ENCODE measurements at places on chromosomes 11 and 22.

GRCh38 chr11:47106798-47107411, 69.8 kb downstream of the ARFGAP2 start:
- DNase-seq, result no peak

DNA sequence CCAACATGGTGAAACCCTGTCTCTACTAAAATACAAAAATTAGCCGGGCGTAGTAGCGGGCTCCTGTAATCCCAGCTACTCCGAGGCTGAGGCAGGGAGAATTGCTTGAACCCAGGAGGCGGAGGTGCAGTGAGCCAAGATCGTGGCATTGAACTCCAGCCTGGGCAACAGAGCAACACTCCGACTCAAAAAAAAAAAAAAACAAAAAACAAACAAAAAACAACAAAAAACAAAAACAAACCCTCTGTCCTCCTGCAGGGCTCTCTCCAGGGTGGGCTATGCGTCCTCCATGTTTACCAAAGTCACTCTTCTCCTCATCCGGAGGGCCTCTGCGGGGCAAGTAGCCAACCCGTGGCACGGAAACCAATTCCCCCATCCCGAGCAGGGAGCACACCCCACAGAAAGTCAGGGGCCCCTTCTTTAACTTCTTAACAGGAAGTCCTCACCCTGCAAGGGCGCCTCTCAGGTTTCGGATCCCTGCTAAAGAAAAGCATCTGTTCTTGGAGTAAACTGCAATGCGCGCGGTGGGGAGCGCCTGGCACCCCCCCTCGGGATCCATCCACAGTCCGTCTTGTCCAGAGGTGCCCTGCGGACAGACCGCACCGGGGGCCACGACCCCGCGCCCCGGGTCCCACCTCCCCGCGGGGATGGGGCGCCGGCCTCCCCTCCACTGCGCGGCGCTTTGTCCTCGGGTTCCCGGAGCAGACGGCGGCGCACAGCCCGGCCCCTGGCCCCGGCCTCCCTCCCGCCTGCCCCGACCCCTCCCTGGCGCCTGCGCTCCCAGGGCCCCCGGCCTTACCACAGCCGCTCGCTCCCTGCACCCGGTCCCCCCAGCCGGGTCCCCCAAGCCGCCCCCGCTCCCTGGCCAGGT, 712 bp downstream of the CERK start:
- no peak for DNase-seq

- no peak for DNase-seq
Measured at GRCh38 chr11:87438416-87438815, 400.7 kb downstream of the TMEM135 start.

- DNase-seq, result no peak
Measured at GRCh38 chr11:26579683-26580082, 7.6 kb upstream of the MUC15 start.

GRCh38 chr11:118436639-118437207, 431 bp downstream of the KMT2A start:
- DNase-seq, result no peak

GRCh38 chr22:49366437-49366836, 461.2 kb downstream of the BRD1 start:
- DNase-seq, result no peak

DNA sequence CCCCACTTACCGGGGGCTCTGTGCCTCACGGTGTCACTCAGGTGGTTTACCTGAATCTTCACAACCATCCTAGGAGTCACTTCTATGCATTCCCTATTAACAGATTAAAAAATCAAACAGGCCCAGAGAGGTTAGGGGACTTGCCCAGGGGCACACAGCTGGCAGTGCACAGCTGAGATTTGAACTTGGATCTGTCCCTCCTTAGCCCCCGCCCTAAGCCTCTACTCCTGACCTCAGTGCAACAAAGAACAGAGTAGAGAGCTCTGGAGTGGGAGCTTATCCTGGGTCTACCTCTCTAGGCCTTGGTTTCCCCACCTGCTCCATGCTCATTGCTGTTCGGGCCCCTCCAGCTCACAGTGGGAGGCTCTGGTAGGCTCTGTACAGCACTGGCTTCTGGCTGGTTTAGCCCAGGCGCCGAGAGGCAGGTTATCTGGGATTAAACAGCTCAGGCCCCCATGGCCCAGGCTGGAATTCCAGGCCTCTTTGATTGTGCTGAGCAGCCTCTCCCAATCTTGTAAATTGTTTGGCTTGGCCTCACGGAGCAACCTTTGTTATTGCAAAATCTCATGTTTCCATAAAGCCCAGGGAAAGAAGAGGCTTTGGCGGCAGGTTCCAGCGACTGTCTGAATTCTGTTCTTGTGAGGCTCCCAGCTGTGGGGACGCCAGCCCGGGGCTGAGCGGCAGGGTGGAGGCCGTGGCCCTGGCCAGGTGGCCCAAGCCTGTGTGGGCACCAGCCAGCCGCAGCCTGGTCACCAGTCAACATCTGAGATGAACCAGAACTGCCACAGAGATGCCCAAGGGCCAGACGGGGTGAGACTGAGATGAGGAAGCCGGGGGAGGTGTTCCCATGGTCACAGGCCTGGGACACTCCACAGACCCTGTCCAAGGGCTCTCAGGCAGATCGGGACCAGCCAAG, 28.9 kb upstream of the SHISAL1 start:
- DNase-seq, result no peak

GRCh38 chr11:75548595-75549272, 13.3 kb upstream of the SERPINH1 start:
- no peak for DNase-seq

DNA sequence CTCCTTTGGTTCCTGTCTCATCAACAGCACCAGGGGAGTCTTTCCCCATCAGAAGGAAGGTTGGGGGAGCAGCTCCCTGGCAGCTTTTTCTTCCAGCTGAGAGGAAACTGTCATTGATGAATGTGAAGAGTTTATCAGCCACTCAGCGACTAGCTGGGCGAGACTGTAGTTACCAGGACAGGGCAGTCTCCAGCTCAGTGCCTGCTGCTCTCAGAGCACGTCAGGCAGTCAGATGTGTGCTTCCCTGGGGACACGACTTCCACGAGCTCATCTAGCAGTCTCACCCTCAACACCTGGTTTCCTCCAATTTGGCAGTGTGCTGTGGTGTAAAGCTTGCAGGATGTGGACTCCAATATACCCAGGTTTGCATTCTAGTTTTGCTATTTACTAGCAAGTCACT, 12.5 kb upstream of the C1QTNF4 start:
- DNase-seq, result no peak

DNA sequence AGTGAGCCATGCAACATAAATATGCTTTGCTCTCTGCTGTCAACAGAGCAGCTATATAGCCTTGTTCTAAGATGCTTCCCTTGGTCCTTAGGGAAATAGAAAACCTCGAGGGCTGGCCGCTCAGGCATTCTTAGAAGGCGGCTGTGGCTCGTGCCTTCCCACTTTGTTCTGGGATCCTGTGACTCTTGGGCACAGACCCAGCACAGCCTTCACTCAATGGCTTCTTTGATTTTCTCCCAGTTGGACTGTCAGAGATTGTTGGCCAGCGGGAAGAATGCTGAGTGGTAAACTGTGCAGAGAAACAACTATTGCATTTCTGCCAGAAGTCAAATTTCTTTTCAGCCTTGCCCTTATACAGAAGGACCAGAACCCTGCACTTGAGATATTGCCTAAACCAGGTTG, 9.5 kb upstream of the MICAL2 start:
- no peak for DNase-seq

- DNase-seq, result no peak
Measured at GRCh38 chr11:114153224-114153623, 93.7 kb downstream of the ZBTB16 start.

DNA sequence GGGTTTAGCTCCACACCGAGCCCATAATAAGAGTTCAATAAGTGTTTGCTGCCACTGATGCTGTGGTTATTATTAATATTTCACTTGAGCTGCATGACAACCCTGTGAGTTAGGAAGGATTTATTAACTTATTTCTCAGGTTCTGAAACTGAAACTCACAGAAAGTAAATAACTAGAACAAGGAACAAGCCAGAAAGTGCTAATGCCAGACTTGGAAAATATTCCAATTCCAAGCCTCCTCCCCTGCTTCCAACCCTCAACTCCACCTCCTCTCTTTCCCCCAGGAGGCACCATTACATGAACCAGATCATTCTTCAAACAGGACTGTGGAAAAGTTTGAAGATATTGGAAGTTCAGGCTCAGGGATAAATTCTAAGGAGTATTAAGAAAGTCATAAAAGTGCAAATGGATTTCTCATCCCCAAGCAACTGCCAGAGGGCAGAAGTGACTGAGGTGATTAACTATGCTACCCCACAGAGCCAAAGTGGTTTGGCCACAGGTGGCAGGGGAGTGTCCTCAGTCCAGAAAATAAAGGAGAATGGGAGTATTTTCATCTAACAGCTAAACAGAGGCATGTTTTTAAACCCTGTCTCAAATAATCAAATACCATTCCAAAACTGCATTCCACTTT, 3.2 kb upstream of the FJX1 start:
- no peak for DNase-seq

DNA sequence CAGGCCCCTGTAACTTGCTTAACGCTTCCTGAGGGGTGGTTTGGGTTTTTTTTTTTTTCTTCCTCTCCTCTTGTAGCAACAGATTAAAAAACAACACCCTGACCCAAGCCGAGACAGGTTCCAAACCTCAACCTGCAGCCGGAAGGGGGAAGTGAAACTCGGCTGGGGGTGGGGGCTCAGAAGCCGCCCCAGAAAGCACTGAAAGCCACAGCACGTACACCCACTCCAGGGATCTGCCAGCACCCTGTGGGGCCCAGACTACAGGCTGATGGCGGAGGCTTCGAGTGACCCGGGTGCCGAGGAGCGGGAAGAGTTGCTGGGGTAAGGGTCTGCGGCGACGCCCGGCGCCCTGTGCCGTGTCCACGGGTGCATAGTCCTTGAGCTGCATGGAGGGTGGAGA, at the start of gene LSP1:
TSS of gene LSP1 (plus strand) at position 208 of the 400 bp plus-strand sequence. CDS start at position 269, 61 bp downstream.
- no peak for DNase-seq

GRCh38 chr11:11973361-11973800, 35.0 kb downstream of the DKK3 start:
- DNase-seq, result no peak

DNA sequence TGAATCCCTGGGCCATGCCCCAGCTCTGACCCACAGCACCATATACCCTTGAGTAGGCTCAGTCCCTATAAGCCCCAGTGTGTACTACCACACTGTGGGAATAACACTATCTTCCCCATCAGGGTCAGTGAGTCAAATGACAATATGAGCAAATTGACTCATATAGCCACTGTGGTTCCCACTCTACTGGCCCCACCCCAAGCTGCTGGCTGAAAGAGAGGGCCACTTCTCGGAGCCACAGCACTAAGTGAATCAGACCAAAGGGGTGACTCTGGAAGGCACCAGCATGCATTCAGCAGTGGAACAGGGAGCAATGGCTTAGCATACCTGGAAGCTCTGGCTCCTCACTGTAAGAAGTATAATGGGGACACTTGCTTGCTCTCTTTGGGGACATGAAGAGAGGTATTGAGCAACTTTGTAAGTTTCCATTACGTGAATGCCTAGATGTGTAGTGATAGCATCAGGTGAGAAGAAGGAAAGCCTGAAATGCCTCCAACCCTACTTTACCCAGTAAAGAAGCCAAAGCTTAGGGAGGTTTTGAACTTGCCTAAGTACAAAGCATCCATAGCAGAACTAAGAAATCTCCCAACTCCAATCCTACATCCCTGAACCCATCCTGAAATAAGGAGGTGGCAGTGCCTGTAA, 13.5 kb downstream of the CD59 start:
- no peak for DNase-seq

DNA sequence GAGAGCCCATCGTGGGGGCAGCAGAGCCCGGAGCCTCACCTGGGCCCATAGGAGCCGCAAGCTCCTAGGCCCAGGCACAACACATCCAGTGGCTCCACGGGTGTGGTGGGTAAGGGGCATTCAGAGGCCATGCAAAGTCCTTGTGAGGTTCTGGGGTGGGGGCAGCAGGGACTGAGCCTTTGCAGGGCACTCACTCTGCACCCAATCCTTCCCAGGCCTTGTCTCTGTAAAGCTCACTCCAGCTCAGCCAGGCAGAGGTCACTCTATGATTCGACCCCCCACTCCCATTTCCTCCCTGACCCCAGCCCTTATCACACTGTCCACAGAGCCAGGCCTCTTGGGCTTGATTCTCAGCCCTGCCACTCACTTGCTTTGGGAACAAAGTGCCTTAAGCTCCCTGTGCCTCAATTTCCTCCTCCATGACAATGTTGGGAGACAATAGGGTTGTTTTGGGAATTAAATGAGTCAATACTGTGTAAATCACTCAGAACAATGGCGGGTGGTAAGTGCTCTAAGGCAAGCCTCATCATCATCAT, 46.6 kb downstream of the LRRC32 start:
- DNase-seq, result no peak

DNA sequence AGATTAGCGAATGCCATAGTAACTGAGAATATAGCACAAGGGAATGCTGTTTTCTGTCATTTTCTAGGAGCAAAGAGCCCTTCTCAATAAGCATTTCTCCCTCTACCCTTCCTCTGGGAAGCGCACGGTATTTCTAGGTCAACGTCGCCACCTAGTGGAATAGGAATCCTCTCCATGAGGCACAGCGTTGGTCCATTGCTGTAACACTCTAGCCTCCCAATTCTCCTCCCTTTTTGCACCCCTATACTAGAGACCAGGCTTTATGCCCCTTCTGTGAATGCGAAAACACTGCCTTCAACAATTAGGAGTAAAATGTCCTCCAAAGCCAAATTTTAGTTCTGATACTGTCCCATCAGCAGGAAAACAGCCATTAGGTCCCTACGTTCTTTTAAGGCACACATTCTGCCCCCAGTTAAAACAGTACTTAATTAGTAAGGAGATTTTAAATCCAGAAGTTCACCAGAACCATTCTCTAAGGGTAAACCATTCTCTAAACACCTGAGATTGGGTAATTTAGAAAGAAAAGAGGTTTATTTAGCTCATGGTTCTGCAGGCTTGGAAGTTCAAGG, 12.8 kb upstream of the HYLS1 start:
- DNase-seq, result no peak

DNA sequence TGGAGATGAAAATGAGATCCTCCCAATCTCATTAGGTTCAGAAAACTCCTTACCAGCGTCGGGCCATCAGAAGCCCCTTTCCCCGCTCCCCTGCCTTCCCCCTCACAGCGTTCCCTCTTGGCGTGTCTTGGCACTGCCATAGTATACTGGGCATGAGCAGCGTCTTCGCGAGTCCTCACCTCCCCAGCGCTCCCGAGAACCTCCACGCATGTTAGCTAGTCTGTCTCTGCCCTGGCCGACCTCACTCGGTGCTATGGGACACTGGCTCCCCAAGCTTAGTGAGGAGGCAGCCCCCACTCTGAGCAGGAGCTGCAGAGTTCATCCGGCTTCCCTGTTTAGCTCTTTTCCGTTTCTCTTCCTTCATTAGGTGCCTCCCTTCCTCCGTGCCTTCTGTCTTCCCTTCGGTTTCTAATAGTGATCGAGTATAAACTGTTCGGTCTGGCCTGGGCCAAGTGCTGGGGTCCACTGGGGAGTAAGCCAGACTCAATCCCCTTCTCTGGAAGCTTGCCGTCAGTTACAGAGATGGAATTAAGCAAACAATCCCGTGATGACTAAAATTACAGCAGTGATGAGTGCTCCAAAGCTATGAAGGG, 63.8 kb upstream of the OPCML start:
- DNase-seq, result no peak

GRCh38 chr11:47879259-47880158, 31.4 kb upstream of the NUP160 start:
- DNase-seq, result no peak

DNA sequence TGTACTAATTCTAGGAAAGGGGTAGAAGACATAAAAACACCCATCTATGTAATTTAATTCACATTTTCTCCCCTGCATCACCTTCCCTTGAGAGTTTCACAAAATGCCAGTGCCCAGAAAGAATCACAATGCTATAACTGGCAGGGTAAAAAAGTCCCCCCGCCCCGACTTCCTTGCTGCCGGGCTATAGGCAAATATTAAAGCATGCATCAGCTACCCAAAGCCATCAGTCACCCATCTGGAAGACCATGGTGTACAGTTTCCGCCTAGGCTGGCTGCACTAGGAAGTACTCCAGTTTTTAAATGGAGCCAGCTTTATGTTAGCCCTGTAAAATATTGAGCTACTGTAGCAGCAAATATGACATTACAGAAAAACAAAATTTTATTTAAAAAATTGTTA, 67.8 kb downstream of the ST14 start:
- no peak for DNase-seq
